Cerebellum (tissue), 4 donors: ENCODE measurements at places on chromosomes 1 and 21. TPM values are rescaled to one million over a fixed set of nuclear protein-coding genes. Genes with fewer than 3 reads are reported as not detected.
A peak's percentile ranks its signal among the peaks of the same experiment; 100 is the strongest.

DNA sequence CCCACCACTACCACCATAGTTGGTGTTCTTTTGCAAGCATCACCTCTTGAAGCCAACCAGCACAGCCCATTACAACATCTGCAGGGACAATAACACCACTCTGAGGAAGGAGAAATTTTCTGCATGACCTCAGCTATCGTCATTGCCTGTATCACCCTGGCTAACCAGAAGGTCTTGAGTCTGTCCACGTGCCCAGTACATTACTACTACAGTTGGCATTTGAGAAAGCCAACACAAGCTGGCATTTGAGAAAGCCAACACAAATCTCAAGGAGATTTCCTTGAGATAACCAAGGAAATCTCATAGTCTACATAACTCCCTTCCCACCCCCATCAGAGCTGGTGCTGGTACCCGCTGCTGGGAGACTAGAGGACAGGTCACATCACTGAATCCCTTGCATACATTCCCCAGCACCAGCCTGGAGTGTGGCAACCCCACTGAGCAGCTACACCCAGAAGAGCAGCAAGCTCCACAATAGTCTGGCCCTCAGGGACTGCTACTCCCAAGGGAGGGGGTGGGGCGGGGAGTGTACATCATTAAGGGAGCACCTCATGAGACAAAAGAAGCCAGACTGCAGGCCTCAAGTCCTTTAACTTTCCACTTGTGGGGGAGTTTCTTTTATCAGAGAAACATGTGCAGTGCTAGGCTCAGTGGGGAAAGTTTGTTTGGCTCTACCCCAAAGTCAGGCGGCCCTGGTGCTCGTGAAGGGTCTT is 46.0 kb upstream of the GUCA2A start:
- no peak for DNase-seq

DNA sequence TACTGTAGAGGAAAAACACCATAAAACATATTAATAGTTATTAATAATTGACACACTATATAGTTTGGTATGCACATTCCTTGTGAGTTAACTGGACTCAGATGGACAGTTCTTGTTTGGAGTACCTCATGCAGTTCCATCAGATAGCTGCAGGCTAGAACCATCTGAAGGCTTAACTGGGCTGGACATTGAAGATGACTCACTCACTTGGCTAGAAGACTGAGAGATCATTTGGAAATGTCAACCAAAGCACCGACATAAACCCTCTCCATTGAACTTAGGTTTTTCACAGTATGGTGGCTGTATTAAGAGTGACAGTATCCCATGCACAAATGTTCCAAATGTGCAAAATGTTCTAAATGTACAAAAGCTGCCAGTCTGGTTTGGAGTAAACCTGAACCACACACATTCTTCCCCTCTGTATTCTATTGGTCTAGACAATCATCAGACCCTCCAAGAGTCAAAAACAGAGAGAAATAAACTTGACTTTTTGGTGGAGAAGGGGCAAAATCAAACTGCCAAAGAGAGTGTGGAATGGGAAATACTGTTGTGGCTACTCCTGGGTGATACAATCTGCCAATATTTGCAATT is 708.4 kb downstream of the KCNT2 start:
- no peak for DNase-seq

The BATF3 gene
- 0.91 TPM for total RNA-seq

- no peak for DNase-seq
Observed at GRCh38 chr1:219279017-219279770, 105.5 kb downstream of the LYPLAL1 start.

GRCh38 chr21:42684109-42684916 is 30.9 kb downstream of the PDE9A start:
- peak; percentile 58 for DNase-seq

The KCNQ4 gene
- 2.0 TPM for total RNA-seq

GRCh38 chr1:177219554-177220458 is 49.0 kb downstream of the BRINP2 start:
- no peak for DNase-seq

The OPTC gene
- not detected for total RNA-seq

DNA sequence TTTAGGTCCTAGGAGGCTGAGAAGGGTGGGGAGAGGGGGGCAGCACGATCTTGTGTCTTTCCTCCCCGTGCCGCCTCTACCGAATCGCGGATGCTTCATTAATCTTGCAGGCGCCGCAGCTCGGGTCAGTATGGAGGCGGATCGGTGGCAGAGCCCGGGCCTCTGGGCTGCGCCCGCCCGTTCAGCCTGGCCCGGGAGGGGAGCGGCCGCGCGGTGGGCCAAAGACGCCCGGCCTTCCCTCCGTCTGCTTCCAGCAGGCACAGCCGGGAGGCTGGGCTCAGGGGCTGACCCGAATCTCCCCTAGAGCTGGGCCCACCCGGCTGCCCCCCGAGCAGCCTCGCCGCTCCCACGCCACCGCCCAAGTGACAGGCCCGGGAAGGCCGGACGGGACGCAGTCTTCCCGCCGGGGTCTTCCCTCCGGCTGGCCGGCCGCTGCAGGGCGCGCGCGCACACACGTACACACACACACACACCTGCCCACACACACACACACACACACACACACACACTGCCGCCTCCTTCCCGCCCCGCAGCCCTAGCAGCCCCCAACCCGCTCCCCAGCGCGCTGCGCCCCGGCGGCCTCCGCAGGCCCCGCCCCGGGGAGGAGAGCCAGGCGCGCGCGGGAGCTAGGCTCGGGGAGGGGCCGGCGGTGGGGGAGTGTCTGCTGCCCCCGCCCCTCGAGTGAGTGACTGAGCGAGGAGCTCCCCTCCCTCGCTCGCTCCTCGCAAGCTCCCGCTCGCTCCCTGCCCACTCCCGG is at the start of gene C1orf21:
TSS of gene C1orf21 (plus strand) at position 718 of the 757 bp plus-strand sequence. CDS start 90,481 bp downstream, outside the sequence.
- peak; percentile 95 for DNase-seq

DNA sequence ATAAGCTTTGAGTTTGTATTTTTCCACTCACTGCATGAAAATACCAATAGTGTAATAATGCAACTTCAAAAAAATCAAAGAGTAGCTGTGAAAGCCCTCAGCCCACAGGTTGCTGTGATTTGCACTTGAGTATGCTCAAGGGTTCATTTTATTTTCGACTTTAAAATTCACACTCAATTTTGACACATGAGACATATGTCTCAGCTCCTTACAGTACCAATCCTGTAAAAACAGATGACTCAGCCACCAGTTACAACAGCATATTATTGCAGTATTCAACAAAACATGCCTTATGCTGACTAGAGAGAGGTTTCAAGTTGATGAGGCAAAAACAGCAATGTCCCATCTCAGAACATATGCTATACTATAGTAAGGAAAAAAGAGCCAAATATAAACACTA is 66.1 kb downstream of the CYYR1 start:
- no peak for DNase-seq

DNA sequence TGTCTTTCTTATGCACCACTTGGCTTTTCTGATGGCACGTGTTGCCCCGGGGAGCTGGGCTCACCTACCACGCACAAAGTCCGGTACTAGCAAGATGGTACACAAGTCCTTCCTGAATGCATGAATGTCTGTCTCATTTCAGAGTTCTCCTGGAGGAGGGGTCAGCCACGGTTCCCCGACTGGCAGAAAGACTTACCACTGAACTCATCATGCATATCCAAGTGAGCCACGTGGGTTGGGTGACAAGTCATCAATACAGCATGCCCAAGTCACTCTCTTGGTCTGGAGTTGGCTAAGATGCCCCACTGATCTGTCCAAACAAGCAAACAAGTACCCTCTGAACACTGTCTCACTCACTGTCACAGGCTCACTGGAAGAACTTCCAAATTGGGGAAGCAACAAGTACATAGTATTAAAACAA is 28.6 kb upstream of the MX1 start:
- no peak for DNase-seq

The PLPP3 gene
- total RNA-seq = 64.6 TPM

DNA sequence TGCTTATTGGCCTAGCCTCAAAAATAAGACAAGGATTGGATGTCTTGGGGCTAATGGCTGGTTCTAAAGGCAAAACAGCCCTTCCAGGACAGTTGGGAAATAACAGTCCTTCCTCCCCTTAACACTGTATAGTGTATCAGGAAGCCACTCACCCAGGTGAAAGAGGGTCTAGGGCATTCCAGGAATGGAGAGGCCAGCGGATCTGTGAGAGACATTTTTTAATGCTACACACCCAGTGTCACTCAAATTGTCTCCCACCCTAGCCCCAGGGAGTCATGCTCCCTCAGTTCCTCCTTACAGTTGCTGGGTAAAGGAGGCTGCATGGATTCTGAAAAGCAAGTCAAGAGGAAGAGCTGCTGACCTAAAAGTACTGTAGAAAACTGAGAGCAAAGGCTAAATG is 24.1 kb upstream of the EXO1 start:
- DNase-seq = no peak

GRCh38 chr1:88169939-88170338 is 514.1 kb upstream of the PKN2 start:
- no peak for DNase-seq

DNA sequence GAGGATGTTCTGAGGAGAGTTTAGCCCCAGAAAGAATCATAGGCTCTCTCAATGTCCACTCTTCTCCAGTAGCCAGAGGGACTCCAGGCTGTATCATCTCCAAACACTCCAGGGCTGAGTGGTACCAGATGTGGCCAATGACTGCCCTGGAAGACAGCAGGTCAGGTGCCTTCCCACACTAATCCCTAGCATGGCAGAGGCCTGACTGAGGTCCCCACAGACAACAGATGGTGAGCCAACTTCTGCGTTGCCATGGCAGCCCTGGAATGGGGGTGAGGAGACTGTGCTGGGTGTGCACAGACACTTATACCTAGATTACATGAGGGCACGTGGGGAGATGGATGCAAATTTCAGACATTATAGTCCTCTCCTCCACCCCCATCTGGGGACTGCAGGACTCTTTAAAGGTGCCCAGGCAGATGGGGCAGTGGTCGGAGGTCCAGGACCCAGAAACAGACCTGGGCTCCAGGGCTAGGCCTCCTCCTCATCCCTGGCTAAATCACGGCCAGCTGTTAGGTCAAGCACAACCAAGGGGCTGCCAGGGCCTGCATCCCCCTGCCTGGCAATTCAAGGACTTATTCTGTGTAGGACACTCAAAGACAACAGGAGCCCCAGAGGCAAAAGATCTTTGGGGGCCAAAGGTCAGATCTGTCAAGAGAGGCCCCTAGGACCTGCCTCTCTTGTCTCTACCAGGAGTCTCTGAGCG is 42.9 kb downstream of the CAMK2N1 start:
- no peak for DNase-seq

GRCh38 chr1:180213401-180214170 is 16.5 kb upstream of the LHX4 start:
- no peak for DNase-seq

The GJA4 gene
- total RNA-seq = 3.8 TPM

DNA sequence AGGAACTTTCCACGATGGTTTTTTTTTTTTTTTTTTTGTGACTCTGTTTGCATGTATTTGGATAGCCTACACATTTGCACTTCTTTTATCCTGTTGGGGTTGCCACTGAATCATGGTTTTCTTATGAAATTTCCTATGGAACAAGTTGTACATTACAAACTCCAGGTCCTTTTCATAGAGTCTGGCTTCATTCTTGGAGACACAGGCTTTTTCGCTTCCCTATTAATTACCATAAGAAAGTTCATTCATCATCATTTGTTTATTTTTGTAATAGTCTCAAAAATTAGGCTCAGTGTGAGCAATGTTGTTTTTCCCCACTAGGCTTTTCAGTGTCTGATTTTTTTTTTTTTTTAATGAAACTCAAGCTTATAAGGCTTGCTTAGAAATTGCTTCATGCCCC is 179.4 kb downstream of the FMN2 start:
- no peak for DNase-seq

The LPAR3 gene
- 0.27 TPM for total RNA-seq

DNA sequence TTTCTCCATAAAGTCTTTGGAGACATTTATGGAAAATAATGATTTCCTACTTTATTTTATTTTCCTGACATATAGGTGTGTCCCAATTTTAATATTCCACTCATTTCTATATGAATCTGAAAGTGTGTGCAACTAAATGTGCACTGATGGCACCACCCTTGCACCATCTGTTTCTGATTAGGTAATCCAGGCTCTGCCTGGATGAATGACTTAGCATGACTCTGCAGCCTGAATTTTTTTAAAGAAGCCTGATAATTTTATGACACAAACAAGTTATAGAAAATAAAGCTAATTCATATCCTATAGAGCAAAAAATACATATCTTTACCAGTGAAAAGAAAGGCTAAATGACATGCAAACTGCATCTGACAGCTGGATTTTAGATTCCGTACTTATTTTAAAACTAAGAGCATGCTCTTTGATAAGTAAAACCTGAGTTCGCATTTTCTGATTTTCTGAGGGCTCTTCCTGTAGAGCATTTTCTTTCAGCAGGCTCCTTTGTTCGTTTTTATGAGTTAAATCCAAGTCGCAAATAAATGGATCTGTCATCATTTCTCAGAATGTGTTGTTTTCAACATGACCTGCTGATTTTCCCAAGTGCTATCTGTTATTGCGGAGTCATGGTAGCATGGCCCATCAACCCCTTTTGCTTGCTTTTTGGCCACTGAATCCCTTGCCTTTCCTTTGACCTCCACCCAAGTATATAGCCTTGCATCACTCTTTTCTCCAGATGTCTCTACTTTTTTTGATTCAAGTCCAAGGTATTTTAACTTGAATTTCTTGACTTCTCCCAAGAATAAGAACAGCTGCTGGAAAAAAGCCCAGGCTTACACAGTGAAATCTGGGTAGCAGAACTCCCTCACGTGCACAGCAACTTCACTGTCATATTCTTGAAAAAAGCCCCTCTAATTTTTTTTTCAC is 52.8 kb upstream of the LYPLAL1 start:
- DNase-seq = no peak

DNA sequence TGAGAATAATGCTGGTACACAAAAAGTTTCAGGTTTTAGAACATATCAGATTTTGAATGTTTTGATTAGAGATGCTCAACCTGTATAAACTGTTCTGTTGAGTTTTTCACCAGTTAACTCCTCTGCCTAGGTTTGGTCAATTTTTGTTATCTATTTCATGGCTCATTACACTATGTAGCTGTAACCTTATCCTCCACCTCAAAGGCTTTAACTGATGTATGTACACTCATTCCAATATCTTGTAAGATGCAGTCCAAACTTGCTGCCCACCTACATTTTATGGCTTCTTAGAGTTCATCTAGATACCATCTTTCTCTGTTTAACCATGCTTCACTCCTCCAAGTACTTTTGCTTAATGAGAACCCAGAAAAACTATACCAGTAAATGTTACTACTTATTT is 107.8 kb downstream of the EIF4G3 start:
- no peak for DNase-seq

DNA sequence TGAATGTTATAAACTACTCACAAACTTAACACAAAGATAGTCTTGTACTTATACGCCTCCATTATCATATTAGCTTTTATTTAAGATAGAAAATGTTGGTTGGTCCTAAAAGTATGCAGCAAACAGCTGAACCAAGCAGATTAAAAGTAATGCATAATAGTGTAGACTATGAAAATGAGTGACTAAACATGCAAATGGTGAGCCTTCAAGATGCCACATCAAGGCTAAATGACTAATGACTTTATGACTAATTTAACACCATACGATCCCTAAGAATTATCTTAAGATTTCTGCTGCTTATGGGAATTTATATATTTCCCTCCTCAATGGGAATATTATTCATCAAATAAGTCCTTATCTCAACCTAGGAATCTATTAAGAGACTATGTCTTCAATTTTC is 4.6 kb downstream of the GPATCH2 start:
- DNase-seq = no peak

The SYNC gene
- total RNA-seq = 2.4 TPM

The TEDDM1 gene
- total RNA-seq = not detected

The TFF2 gene
- not detected for total RNA-seq

The AMY1C gene
- not detected for total RNA-seq

The SPATA45 gene
- total RNA-seq = 1.9 TPM
